Lung (tissue), 17 donors: ENCODE measurements at places on chromosomes 3 and 15. TPM values are rescaled to one million over a fixed set of nuclear protein-coding genes. Genes with fewer than 3 reads are reported as not detected.

DNA sequence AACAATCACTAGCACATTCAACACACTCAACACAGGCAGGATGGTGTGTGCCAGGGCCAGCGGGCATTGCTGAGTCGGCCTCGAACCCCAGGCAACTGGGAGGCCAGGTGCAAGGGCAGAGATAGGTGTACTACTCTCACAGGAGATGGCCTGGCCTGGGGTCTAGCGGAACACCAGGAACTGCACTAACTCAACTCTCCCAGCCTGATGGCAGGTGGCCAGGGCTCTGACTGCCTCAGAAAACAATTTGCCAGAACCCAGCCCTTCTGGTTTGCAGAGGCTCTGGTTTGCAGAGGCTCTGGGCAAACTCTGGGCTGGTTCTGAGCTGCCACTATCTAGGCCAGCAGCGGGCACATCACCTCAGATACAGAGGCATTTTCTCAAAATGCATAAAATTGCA lies 229.2 kb upstream of the CHRNA7 start:
- no peaks in the 10 kb centered on the region for H3K36me3 ChIP-seq
- no peak overlapping the region for H3K27ac ChIP-seq
- H3K27me3 ChIP-seq = no peaks in the 10 kb centered on the region
- peak; percentile 29 for DNase-seq
- H3K4me3 ChIP-seq = no peak overlapping the region
- no peaks in the 10 kb centered on the region for H3K4me1 ChIP-seq

- no peak overlapping the region for H3K4me3 ChIP-seq
- H3K36me3 ChIP-seq = no peaks in the 10 kb centered on the region
- no peaks in the 10 kb centered on the region for H3K27me3 ChIP-seq
- no peaks in the 10 kb centered on the region for H3K4me1 ChIP-seq
- DNase-seq = no peak
- no peak overlapping the region for H3K27ac ChIP-seq
Measured at GRCh38 chr3:41176596-41176995, 22.7 kb upstream of the CTNNB1 start.

GRCh38 chr3:5448246-5448645 lies 260.7 kb downstream of the EDEM1 start:
- no peaks in the 10 kb centered on the region for H3K36me3 ChIP-seq
- no peaks in the 10 kb centered on the region for H3K27me3 ChIP-seq
- no peak overlapping the region for H3K27ac ChIP-seq
- no peak for DNase-seq

DNA sequence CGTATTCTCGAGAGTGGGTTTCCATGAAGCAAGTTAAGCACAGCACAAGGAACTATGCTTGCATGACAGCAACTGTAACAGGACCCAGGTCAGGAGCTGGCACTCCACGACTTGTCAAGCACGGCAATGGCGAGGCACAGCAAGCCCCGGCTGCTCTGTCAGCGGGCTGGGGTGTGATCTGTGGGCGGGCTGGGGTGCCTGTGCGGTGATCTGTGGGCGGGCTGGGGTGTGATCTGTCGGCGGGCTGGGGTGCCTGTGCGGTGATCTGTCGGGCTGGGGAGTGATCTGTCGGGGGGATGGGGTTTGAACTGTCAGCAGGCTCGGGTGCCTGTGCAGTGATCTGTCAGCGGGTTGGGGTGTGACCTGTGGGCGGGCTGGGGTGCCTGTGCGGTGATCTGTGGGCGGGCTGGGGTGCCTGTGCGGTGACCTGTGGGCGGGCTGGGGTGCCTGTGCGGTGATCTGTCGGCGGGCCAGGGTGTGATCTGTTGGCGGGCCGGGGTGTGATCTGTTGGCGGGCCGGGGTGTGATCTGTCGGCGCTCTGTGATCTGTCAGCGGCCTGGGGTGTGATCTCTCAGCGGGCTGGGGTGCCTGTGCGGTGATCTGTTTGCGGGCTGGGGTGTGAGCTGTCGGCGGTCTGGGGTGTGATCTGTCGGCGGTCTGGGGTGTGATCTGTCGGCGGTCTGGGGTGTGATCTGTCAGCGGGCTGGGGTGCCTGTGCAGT lies 205.7 kb downstream of the XXYLT1 start:
- DNase-seq = no peak
- no peaks in the 10 kb centered on the region for H3K27me3 ChIP-seq
- no peak overlapping the region for H3K4me3 ChIP-seq
- no peaks in the 10 kb centered on the region for H3K4me1 ChIP-seq

DNA sequence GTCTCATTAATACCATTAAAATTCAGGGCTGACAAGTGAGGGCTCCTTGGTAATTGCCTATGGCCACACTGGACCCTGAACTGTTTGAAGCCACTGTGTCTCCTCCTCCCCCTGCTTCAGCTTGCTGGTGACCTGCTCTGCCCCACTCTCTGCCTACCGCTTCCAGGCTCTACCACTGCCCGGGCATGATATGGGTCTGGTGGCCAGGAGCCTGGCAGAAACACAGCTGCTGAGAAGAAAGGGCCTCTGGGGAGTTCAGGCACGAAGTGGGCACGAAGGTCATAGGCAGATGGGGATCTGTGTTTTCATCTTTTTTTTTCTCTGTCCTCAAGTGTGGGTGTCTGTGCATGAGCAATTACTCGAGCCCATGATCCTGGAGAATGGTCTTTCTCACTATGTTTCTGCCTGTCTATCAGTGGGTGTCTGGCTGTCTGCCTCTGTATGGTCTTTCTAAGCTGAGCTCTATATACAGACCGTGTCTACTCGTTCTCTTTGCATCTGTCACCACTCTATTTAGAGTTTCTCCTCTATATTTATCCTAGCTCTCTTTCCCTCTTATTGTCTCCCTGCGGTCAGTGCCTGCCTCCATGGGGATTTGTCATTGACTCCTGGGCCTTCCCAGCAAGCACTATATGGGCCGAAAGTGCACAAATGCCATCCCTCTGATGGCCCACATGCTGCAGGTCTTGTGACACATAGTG lies 42.1 kb upstream of the EPHB1 start:
- no peaks in the 10 kb centered on the region for H3K36me3 ChIP-seq
- no peak overlapping the region for H3K27ac ChIP-seq
- no peak for DNase-seq
- no peak overlapping the region for H3K4me3 ChIP-seq
- H3K27me3 ChIP-seq = no peaks in the 10 kb centered on the region
- no peaks in the 10 kb centered on the region for H3K4me1 ChIP-seq

DNA sequence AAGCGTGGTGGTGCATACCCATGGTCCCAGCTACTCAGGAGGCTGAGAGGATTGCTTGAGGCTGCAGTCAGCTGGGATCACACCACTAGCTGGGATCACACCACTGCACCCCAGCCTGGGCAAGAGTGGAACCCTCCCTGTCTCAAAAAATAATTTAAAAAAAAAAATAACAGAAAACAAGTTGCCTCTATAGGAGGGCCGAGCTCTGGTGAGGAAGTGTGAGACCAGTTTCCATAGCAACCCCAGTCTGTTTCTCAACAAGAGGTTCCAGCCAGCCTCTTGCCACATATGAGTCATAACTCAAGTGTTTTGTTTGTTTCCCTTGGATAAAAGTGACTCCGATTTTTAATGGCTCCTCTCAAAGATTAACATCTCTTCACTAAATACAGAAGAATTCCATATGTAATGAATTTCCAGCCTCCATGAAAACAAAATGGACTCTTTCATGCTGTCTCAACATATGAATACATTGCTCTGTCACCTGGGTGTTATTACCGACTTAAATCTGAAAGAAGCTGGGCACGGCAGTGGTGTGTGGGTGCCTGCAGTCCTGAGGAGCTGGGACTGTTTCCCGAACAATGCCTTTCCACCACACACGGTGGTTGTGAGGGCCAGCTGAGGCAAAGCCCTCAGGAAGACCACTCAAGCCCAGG lies 19.7 kb downstream of the TMEM43 start:
- peaks cover 6% of the 10 kb centered on the region for H3K4me1 ChIP-seq
- H3K27ac ChIP-seq = peak overlapping the region; percentile 99
- H3K36me3 ChIP-seq = peaks cover 48% of the 10 kb centered on the region
- H3K4me3 ChIP-seq = no peak overlapping the region

DNA sequence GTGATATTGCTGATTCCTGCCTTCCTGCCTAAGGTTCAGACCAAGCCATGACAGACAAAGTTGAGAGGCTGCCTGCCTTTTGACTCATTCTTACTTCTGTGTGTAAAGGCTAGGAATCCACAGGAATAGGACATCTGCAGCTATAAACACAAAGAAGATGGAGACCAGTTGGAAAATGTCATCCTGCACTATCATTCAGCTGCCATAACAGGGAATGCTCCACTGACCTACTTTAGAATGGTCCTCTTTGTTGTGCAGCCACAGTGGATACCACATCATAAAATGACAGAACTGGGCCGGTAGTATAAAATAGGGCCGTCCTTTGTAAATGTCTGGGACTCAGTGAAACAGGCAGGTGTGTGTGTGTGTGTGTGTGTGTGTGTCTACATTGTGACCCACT lies 75.1 kb downstream of the STAC start:
- H3K27me3 ChIP-seq = no peaks in the 10 kb centered on the region
- no peak overlapping the region for H3K27ac ChIP-seq
- H3K4me3 ChIP-seq = no peak overlapping the region
- H3K4me1 ChIP-seq = peaks cover 2% of the 10 kb centered on the region

DNA sequence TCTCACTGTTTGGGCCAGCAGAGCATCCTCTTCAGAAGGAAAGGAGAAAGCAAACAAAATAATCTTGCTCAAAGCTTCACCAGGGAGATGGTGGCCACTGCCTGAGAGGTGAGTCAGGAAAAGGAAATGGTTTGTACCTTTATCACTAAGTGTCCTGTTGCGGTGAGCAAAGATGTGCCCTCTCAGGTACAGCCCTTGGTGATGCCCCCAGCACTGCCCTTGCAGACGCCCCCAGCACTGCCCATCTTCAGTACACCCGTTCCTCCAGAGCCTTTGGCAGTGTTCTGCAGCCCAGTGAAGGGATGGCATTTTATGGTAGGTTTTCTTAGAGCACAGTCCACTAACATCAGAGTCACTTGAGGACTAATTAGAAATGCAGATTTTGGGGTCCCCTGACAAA lies 92.3 kb downstream of the ZNF621 start:
- H3K27ac ChIP-seq = no peak overlapping the region
- H3K27me3 ChIP-seq = peaks cover 10% of the 10 kb centered on the region
- no peak overlapping the region for H3K4me3 ChIP-seq
- H3K36me3 ChIP-seq = no peaks in the 10 kb centered on the region
- no peaks in the 10 kb centered on the region for H3K4me1 ChIP-seq

DNA sequence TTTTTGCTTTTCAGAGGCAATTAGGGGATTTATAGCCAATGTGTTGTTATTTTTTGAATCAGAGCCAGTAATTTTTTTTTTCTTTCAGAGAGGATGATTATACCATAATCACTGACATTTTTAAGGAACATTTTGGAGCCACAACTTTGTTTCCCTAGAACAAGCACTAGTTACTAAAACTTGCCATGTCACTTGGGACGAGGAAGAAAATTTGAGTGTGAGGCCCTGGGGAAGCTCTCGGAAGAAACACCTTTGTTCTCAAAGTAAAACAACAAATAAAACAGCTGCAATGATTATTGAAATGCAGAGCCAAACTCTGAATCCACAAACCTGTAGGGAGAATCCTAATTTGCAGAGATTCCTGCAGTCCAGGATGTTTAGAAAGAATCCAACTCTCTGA lies 69.7 kb downstream of the PDZRN3 start:
- no peak overlapping the region for H3K4me3 ChIP-seq
- H3K36me3 ChIP-seq = no peaks in the 10 kb centered on the region
- peak overlapping the region; percentile 71 for H3K27ac ChIP-seq
- H3K4me1 ChIP-seq = peaks cover 2% of the 10 kb centered on the region
- H3K27me3 ChIP-seq = no peaks in the 10 kb centered on the region
- peak; percentile 61 for DNase-seq

DNA sequence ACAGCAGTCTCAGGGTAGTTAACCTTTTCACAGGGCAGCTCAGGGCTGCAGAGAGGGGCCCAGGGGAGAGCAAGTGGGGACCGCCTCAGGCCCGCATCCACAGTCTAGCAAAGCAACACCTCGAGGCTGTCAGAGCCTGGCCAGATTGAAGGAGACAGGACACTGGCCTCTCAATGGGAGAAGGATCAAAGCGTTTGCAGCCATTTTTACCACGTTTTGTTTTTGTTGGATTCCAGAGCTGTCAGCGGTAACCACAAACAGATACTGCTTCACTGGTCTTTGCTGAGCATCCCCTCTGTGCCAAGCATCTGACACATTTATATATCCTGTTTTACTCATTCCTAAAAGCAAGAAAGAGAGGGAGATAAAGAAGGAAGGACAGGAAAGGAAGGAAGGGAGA lies 153.8 kb downstream of the SHQ1 start:
- no peak overlapping the region for H3K4me3 ChIP-seq
- no peaks in the 10 kb centered on the region for H3K4me1 ChIP-seq
- no peaks in the 10 kb centered on the region for H3K27me3 ChIP-seq
- DNase-seq = peak; percentile 67
- H3K36me3 ChIP-seq = no peaks in the 10 kb centered on the region
- H3K27ac ChIP-seq = no peak overlapping the region

DNA sequence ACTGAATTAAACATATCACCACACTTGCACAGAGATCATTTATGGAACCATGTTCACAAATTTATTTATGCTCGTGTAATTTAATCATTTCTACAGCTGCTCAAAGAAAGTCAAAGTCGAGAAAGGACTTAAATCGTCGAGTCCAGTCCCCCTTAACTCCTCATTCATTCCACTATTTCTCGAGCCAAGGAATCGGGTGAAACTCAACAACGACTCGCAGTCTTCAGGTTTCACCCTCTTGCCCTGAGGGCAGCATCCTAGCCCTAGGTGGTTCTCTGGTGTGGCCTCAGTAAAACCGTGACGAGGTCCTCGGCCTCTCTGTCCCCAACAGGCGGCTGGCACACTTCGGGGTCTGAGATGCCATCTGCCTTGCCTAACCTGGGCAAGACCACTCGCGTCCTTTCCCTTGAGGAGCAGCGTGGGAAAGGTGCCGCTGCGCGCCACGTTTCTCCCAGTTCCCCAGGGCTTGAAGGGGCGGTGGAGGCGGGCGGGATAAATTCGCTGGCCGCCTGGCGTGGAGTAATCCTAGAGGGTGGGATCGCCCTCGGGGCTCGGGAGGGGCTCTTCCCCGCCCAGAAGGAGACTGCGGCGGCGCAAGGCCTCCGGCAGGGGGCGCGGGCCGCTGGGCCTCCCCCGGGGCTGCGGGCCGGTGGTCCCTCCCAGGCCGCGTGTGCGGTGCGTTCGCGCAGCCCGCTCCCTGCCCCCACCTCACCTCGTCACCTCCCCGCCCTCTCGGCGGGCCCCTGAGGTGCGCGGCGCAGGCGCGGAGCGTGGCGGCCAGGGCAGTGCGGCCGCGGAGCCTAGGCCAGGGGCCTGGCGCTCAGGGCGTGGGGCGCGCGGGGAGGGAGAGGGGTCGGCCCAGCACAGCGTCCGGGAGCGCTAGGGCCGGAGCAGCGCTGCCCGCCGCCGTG lies at the start of gene ZNF639:
Gene ZNF639 (plus strand): TSS at position 746 of the 911 bp plus-strand sequence. CDS start 5,263 bp downstream, outside the sequence.
- DNase-seq = peak; percentile 93
- no peaks in the 10 kb centered on the region for H3K27me3 ChIP-seq
- H3K36me3 ChIP-seq = no peaks in the 10 kb centered on the region
- H3K4me1 ChIP-seq = no peaks in the 10 kb centered on the region
- H3K27ac ChIP-seq = peak within 1 kb of the TSS; percentile 88

Gene KIF15
- 4.0 TPM for total RNA-seq

Gene RAB8B
- total RNA-seq = 88.9 TPM

Gene PYGO1
- total RNA-seq = 17.9 TPM

Gene C3orf49
- not detected for total RNA-seq

Gene GPR62
- 0.15 TPM for total RNA-seq

Gene SKIL
- 110 TPM for total RNA-seq

Gene NUP210
- 20.4 TPM for total RNA-seq

Gene TM6SF1
- total RNA-seq = 15.8 TPM

Gene CD80
- 4.8 TPM for total RNA-seq
